NCI-H446 (cell line): ENCODE measurements at places on chromosomes 1 and 21.

- DNase-seq: no peak
Measured at GRCh38 chr1:4674676-4675075, 20.3 kb downstream of the AJAP1 start.

GRCh38 chr1:93702111-93702827, 20.6 kb upstream of the BCAR3 start:
- DNase-seq: no peak

DNA sequence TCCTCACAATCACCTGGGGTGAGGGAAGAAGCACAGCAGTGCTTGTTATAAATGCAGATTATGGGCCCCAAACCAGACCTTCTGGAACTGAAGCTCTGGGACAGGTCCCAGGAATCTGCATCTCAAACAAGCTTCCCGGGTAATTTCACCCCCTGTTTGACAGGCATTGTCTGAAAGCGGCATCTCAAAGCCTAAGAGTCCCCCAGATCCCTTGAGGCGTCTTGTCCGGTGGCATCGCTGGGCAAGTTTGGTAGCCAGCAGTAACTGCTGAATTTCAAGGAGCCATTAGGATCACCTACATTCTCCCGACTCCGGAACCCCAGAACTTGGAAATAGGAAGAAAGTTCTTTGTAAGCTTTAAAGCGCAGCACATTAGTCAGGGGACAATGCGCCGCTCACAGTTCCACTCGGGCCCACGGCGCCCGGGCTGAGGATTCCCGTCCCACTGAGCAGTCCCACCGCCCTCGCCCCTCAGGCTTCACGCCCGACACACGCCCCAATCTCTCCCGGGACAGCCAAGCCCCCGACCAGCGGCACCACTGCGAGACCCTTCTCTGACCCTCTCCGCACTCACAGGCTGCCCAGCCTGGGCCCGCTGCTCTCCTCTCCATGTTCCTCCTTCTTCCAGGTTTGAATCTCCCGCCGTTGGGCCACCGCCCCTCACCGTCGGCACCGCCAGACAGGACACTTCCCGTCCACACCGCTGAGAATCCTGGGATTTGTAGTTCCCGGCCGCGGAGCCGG, at the start of gene IQGAP3:
TSS of gene IQGAP3 (minus strand) at position 647 of the 744 bp plus-strand sequence. CDS start at position 611, 36 bp downstream.
- DNase-seq: peak; percentile 92

DNA sequence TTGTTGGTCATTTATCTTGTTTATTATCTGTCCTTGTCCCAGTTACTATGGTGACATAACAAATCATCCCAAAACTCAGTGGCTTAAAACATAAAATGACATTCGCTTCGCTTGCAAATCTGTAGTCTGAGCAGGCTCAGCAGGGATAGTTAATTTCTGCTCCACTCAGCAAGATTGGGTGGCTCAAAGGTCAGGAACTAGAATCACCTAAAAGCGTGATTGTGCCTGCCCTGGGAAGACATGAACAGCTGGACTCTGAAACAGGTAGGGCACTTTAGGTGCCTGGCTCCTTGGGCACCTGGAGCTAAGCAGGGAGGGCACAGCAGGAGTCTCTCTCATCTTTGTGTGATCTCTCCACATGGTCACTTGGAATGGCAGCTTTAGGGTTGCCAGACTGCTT, 14.7 kb upstream of the TRAF3IP3 start:
- no peak for DNase-seq

DNA sequence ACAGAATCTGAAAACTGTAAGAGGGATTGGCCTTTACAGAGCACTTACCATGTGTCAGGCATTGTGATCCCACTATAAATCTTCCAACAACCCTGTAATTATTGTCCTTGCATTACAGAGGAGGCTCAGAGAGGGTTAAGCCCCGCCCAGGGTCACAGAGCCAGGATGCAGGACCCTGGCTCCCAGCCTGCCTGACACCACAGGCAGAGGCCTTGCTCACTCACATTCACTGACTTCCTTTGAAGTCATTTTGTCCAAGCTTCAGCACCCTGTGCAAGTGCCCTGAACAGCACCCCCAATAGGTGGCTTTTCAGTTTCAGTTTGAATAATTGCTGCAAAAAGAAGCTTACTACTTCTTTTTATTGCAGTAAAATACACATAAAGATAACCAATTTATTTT, 256.8 kb upstream of the NFIA start:
- no peak for DNase-seq

GRCh38 chr1:162185314-162186025, 116.0 kb downstream of the NOS1AP start:
- no peak for DNase-seq

DNA sequence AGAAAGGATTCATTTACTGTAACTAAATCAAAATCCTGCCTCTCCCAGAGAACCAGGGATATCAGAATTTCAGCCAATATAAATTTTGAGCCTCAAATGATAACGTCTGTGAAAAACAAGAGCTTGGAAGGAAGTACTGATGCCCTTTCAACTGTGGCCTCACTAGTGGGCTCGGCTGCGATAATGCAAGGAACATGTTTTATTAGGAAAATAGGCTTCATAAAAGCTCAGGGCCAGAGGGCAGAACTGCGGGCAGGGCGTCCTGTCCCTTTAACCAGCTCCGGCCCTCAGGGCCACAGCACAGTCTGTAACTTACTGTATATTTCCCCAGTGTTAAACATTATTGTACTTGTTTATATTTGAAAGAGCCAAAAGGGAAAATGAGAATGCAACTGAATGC, 122.0 kb downstream of the PEX14 start:
- DNase-seq: no peak

DNA sequence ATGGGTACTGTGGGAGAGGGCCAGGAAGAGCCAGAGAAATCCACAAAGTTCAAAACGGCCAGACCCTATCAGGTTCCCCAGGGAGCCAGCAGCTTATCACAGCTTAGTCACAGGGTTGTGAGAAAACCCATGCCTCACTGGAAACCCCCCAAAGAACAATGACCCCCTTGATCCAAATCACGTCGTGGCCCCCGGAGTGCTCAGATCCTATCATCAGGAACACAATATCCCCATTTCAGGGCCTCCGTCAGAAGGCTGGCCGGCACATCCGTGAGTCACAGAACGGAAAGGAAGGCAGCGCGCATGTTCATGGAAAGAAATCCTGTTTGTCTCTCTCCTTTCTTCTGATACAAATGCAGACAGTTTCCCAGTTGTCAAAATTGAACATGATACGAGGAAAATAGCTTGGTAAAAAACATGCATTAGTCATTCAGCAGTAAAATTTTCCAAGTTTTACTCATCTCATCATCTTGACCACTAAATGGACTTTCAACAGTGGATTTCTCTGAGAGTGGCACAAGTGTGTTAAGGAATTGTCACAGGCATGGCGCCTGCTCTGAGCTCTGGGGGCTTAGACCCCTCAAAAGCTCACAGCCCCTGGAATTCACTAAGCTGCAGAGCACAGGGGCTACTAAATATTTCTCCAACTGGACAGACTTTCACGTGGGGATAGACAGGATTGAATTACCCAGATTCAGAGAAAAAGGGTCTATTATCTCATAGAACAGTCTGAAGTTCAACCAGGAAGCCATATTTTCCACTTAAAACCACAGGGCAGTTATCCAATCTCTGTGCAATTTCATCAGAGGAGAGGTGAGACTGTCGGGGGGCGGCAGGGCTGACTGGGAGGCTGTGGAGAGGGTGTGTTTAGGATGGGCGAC, 124.8 kb downstream of the RIPK4 start:
- no peak for DNase-seq

DNA sequence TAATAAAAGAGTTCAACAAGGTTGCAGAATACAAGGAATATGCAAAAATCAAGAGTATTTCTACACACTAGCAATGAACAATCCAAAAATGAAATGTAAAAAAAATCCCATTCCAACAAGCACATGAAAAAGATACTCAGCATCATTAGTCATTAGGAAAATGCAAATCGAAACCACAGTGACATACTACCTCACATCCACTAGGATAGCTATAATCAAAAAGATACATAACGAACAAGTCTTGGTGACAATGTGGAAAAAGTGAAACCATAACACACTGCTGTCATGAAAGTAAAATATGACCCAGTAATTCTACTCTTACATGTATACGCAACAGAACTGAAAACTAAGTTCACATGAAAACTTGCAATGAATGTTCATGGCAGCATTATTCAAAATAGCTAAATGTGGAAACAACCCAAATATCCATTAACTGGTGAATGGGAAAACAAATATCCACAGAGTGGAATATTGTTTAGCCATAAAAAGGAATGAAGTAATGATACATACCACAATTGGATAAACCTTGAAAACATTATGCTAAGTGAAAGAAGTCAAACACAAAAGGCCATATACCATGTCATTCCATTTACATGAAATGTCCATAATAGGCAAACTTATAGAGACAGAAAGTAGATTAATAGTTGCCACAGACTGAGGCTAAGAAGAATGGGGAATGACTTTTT, 34.3 kb downstream of the PIK3R3 start:
- DNase-seq: no peak

GRCh38 chr1:47231301-47232186, 481 bp downstream of the TAL1 start:
- DNase-seq: no peak

DNA sequence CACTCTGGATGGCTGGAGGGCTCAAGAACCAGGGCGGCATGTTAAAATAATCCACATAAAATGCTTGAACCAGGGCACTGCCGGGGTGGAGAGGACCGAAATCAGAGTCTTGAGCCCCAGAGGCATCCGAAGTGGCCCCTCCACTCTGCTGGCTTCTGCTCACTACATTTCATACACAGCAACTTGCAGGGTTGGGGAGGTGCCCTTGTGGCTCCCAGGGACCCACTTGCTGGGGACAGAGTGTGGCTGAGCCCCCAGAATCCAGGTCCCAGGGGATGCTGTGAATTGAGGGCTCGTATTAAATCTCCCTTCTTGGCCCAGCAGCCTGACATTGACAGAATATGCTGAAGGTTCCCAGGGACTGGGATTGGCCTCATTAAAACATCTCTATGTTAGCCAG, 181.7 kb downstream of the GRIK3 start:
- DNase-seq: no peak

DNA sequence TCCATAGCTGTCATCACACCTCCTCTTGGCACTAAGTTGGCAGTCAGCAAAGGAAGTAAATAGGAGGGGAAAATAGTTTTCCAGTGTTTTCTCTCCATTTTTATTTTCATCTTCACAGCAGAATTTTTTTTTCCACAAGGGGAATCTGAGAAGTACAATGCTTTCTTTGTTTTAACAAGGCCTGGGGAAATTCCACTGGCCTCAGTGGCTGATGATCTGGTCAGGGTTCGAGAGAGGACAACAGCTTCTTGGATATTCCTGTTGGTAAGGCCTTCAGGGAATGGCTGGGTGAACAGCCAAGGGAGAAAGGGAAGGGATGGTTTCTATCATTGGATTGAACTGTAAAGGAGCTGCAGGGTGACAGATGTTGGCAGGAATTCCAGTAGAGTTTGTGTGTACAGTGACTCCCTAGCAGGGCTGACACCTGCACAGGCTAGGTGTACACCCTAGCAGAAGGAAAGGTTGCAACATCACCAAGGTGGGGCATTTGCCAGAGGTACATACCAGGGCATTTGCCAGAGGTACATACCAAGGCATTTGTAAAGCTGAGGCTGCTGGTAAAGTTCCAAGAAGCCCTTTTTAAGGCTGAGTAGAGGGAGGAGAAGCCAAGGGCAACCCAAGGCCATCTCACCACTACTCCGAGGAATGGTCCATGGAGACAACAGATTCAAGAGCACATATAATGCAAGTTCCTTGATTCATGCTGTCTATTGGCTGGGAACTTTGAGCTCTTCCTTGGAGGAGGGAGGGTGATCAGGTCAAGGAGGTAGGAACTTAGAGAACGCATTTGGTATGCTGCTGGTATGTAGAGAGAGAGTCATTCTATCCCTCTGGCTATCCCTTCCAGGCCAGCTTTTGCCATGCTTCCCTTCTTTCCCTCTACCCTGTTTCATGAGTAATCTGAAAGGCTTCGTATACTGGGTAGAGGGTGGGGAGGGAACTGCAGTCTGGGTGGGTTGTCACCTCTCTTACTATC, 3.1 kb downstream of the GJA5 start:
- no peak for DNase-seq

- DNase-seq: no peak
Measured at GRCh38 chr21:16022921-16023320, 293.1 kb downstream of the USP25 start.

DNA sequence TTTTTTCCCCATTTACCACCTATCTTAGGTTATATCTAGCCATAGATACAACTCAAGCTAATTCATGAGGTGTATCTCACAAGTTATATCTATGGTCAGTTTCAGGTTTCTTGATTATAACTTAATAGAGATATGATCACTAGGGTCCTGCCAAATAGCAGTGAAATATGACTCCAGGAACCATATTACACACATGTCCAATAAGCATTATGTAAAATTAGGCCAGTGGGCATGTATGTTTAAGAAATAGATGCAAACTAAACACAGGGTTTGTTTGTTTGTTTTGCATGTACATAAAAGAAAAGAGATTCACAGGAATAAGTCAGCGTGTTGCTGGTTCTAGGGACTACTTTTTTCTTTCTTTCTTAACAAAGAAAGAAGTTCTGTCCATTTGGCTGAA, 112.5 kb upstream of the ST6GALNAC5 start:
- no peak for DNase-seq

DNA sequence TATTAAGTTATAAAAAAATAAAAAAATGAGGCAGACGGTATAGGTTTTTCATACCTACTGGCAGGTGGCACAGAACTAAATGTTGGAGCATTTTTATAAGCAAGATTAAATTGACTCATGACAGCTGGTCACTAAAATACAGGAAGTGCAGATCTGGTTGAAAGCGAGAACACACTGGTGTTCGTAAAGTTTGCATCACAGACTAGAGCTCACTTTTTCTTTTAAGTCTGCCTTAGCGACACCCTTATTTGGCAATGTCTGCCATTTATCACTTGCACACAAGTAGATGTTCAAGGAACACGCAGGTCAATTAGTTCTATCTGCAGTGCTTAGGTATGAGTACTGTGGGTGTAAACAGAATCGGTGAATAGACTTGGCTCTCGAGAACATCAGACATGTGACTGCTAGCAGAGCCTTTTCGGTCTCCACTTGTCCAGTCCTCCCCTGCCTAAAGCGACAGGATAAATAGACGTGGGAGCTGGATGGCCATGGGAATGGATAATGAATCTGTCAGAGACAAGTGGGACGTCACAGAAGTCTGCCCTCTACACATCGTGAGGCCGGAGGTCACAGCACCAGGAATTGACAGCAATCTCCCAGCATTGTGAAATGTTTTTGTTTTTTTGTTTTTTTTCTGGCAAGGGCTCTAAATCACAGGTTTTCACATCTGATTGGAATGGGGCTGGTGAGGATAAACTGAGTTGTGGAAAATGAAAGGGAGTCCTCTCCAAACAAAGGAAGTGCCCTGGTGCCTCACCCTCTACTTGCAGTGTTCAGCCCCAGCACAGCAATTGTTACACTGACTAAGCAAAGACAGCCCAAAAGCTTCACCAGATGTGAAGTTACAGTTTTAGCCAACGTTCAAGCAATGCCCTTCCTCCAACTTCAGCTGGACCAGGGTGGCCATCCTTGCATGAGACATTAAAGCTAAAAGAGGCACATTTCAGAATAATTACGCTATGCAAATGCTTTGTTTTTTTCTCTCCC, 248.9 kb downstream of the NTNG1 start:
- DNase-seq: no peak

DNA sequence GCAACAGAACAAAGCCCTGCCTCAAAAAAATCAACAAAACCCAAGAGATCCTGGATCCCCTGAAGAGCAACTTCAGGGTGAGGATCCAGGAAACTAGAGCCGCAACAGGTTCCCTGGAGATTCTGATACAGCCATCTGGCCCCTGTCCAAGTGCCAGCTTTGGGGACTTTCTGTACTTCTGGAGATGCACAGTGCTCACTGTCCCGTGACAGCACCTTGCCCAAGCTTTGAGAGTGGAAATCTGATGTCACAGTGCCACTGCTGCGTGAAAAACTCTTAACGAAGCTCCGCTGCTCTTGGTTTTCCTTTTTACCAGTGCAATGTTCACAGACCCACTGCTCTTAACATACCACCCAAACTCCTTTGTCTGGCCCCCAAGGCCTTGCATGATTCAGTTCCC, 26.3 kb downstream of the STK40 start:
- no peak for DNase-seq
